ENCODE measurements at places on chromosomes 11 and 22.

GRCh38 chr11:98565311-98565710 is 455.4 kb upstream of the CNTN5 start:
- no peak for DNase-seq

DNA sequence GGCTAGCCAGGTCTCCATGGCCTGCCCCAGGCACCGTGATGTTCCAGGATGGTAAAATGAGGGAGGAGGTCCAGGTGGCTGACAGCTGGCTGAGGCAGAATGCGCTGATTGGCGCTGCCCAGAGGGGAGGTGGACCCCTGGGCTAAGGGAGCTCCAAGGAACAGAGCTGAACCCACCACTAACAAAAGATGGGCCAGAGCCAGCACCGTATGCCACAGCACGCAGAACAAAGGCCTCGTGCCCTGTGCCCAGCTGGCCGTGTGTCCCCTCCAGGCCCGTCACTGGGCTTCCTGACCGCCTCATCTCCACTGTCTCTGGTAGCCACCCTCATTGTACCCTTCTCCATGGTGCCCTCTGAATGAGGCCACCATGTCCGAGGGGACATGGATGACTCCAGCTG is 19.6 kb upstream of the PRODH start:
- no peak for DNase-seq

DNA sequence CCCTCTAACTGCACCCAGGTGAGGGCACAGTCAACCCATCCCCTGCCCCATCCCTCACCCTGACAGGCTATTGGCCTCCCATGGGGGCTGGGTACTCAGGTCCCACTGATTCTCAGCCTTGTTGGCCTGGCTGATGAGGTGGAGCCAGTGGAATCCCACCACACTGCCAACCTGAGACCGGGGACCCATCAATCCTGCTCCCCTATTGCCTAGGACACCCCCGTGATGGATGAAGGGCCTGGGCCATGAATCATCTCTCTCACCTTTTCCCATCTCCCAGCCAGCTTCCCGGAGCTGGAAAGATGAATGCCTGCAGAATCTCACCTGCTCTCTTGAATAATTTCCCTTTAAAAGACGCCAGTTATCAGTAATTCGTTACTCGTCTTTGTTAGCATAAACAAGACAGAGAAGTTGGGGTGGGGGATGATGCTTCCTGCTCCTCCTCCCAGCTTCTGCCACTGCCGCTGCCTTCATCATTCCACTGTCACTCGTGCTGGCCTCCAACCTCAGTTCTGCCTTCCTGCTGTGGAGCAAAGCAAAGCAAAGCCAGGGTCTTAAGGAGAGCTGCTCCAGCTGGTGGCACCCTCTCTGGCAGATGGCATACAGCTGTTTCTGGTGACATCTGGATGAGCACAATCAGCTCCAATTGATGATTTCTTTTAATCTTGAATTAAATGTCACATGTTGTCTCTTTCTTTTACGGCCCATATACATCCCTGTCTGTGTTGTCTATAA is 204.0 kb upstream of the NECTIN1 start:
- no peak for DNase-seq

GRCh38 chr11:1271002-1271401 is 38.4 kb downstream of the TOLLIP start:
- DNase-seq = no peak

GRCh38 chr11:57547854-57548377 is 10.5 kb downstream of the SMTNL1 start:
- DNase-seq = no peak

- DNase-seq = no peak
These were observed 12.5 kb downstream of the MUC5B start for GRCh38 chr11:1235306-1235900.

DNA sequence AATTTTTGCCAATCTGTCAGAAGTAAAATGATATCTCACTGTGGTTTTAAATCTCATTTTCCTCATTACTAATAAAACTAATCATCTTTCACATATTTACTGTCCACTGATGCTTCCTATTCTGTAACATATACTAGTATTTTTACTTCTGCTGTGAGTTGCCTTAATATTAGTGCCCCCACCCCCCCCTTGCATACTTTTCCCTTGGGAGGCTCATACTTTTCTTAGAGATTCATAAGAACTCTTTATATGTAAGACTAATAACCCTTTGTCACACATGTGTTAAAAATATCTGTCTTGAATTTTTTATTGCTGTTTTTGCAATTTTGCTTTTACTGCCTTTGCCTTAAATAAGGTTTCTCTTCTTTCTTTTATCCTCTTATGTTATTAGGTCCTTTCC is 87.2 kb downstream of the PHF21A start:
- no peak for DNase-seq

DNA sequence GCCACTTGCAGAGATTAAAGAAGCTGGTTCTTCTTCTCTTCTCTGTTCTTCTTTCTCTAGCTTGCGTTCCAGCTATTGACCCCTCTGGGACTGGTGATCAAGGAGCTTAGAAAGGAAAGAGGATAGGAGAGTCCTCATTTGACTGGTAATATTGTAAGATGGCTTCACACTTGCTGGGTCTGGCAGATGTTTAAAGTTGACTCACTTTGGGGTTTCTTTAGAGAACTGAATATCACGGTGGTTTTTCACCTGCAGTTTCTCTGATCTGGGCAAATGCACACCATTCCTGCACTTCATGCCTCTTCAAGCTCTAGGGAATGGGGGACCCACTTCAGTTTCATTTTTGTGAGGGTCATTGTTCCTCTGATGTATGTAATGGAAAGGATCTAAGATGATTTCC is 41.8 kb upstream of the DEUP1 start:
- DNase-seq = no peak

GRCh38 chr11:73159297-73159696 is 17.2 kb upstream of the FCHSD2 start:
- no peak for DNase-seq

- no peak for DNase-seq
These were observed 316.5 kb downstream of the KIRREL3 start for GRCh38 chr11:126683766-126684728.

DNA sequence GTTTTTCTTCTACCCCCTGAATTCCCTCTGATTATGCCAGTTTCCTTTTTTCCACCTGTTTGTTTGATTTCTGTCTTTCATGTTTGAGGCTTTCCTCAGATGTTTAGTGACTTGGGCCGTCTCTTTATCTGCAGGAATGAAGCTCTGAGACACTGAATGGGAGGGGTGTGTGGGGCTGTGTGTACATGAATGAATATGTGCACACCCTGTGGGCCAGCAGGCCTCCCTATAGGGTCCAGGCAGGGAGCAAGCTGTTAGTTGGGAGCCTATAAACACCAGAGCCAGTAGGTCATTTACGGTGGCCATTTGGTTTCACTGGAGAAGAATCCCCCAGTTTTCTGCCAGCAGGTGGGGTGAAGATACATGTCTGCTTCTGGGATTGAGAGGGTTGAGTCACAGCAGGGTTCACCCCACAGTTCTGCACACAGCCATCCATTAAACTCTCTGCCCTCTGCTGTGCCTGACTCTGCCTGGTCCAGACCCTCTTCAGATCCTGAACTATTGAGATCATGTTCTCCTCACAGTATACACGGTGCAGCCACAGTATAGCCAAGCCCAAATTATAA is 34.8 kb downstream of the BARX2 start:
- no peak for DNase-seq

GRCh38 chr11:115067900-115068530 is 389.7 kb downstream of the NXPE2 start:
- DNase-seq = peak; percentile 46

- no peak for DNase-seq
These were observed 76.0 kb upstream of the MTMR2 start for GRCh38 chr11:95999711-96000406.

DNA sequence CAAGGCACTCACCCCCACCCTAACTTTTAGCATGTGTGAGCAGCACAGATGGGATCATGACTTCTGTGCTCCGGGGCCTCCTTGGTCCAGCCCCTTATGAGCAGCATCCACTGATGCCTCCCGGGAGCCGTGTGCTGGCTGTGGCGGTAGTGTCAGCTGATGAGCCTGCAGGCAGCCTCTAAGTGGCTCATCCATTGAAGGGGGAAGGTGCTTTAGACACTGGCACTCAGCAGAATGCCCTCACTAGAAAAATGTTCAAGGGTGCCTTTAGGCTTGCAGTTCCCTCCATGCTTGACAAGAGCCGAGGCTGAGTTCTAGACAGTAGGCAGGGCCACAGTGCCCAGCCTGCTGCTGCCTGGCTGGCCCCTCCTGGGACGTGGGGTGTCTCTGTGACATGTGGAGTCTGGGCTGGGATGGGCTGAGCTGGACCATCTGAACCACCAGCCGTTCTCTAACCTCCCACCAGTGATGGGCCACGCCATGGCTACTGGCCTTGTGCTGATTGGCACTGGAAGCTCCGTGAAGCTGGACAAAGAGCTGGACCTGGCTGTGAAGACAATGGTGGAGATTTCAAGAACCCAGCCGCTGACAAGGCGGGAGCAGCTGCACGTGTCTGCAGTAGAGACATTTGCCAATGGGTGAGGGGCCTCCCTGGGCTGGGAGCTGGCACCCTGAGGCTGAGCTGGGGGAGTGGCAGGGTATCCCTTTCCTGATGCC is 5.8 kb downstream of the TTC38 start:
- no peak for DNase-seq

- DNase-seq = no peak
These were observed 166.3 kb upstream of the ZC3H12C start for GRCh38 chr11:109926941-109927340.

GRCh38 chr11:111634981-111635705 is 32.9 kb downstream of the SIK2 start:
- DNase-seq = no peak
